Hepatic stellate cell (primary cell): ENCODE measurements at places on chromosomes 5 and 9.
A peak's percentile ranks its signal among the peaks of the same experiment; 100 is the strongest.

DNA sequence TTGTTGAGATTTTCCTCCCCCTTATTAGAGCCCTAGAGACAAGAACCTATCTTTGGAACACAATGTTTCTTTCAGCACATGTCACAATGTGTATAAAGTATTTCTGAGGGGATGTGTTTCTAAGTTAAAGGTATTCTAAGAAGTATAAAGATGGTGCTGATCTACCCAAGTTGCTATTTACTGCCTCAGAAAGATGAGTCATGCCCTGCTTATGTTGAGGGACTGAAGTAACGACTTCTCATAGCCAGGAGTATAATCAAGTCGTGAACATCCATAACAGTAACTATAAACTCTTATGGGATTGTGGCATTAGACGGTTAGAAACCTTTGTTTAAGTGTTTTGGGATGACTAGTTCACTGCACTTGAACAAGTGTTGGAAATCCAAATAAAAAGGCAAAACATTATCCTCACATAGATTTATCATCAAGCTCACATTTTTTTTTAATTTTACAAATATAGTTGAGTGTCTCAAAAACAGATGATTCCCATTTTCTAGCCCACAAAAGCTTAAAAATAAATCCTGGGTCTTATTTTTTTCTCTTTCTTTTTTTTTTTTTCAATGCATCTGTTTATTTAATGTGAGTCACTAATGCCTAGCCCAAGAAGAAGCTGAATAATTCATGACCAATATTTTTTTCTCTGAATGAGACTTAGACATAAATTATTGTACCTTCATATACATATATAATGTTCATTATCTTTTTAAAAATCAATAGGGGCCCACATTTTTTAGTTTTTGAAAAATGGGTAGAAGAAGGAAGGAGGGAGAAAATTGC, 12.2 kb upstream of the TMEM252 start:
- DNase-seq: no peak

GRCh38 chr5:149834246-149834855, 104.2 kb downstream of the PPARGC1B start:
- peak; percentile 92 for DNase-seq

DNA sequence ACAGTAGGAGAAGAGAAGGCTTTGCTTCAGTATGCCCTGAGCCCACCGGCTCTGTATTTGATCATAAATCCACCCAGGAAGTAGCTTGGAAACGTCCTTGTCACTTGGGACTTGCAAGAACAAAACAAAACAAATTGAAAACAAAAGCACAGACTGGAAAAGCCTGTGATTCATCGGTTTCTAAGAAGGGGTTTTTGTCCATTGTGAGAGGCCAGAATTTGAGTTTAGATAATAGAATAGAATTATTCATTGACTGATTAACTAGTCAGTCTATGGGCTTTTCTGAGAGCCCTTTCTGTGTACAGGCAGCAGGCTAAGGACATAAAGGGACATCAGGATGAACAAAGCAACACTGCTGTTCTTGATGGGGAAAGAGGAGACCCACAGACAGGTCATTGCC, 424.8 kb downstream of the IRX1 start:
- no peak for DNase-seq

- no peak for DNase-seq
Measured at GRCh38 chr5:2894316-2894715, 142.8 kb upstream of the IRX2 start.

- DNase-seq: no peak
Measured at GRCh38 chr5:125794922-125795321, 628.3 kb upstream of the GRAMD2B start.

DNA sequence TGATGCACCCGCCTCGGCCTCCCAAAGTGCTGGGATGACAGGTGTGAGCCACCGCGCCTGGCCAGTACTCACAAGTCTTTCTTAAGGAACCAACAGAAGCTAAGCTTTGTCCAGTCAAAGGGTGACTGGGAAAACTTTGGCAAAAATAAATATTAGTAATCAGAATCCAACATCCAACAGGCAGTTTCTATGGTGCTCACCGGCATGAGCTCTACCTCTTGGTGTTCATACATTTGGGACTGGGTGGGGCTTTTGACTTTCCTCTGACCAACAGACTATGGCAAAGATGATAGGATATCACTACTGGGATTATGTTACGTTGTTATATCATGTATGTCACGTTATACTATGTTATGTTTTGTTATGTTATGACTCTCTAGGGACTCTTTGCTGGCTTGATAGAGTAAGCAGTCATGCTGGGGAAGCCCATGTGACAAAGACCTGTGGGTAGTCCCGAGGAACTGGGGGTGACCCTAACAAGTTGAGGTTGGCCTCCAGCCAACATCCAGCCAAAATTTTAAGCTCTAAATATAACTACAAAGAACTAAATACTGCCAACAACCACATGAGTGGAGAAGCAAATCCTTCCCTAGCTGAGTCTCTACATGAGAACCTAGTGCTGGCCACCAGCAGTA, 6.0 kb downstream of the RASGEF1C start:
- DNase-seq: no peak

DNA sequence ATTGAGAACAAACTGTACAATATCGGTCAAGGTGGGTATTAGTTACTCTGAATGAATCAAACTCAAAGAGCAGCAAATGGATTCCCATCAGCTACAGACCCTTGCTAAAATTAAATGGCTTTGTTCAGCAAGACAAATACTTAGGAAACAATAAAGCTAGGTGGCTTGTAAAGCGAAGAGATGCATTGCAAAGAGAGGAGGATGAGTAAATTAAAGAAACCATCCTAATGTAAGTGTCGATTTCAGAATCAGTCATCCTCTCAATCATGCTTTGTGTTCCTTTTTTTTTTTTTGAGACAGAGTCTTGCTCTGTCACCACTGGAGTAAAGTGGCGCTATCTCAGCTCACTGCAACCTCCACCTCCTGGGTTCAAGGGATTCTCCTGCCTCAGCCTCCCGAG, 359.2 kb upstream of the ZNF462 start:
- DNase-seq: no peak

GRCh38 chr9:135103001-135103446, 15.6 kb downstream of the OLFM1 start:
- DNase-seq: no peak

GRCh38 chr9:17398350-17398749, 180.5 kb upstream of the SH3GL2 start:
- no peak for DNase-seq

- DNase-seq: no peak
Measured at GRCh38 chr9:121663591-121663990, 12.2 kb downstream of the DAB2IP start.

- DNase-seq: no peak
Measured at GRCh38 chr5:43895876-43896275, 292.9 kb downstream of the NNT start.

DNA sequence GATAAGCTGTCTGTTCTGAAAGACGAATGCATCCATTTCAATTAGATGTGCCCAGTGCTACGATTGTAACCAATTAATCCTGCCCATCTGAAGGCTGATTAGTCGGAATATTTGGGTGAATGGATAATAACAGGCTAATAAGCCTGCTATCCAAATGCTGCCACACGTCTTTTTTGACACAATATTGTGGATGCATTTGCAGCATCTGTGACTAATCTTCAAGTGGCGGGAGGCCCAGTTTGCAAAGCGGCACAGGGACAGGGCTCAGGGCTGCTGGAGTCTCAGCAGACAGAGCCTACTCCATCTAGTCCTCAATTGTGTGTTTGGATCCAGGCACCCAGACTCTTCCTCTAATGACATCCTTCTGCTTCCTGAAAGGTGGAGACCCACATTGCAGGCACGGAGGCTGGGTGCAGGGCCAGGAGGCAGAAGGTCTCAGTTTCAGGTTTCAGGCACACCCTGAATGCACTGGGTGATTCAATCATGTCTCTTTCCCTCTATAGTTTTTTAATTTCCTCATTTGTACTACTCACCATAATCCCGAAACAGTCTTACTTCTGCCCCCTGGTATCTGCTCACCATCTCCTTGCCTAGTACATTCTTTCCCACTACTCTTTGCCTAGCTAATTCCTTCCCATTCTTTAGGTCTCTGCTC, 169.6 kb downstream of the ASTN2 start:
- DNase-seq: no peak

DNA sequence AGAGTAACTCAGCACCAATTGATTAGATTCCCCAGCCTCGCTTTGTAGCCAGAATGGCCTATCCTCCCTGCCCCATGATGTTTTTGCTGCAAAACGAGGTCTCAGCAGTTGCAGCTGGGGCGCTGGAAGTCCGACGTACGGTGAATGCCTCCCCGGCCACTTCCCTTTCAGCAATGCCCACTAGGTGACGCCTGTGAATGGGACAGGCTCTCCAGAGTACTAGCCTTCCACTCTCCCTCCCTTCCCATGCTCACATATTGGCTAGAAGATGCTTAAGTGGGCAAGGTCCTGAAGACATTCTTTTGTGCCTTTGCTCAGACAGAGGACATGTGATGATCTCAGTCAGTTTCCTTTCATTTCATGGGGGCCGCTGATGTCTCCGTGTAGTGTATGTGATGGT, 50.8 kb downstream of the DMRT2 start:
- no peak for DNase-seq

- no peak for DNase-seq
Measured at GRCh38 chr5:127650649-127651048, 1.8 kb downstream of the CTXN3 start.

DNA sequence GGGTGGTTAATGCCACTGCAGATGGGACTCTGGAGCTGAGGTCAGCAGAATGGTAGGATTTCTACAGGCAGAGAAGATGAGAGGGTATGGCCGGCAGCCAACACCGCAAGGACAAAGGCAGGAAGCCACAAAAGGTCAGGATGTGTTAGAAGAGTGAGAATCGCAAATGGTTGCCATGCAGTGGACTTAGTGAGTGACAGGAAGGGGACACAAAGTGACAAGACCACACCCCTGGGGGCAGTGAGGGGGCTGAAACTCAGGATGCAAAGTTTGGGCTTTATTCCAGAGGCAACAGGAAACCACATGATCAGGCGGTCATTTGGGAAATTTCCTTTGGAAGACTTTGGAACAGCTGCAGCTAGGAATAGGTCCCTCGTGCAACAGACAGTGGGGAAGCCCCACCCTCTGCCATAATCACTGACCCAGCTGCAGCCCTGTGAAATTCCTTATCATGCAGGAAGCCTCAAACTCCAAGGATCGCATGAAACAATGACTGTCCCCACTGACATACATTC, 14.2 kb upstream of the CCDC180 start:
- peak; percentile 21 for DNase-seq

- no peak for DNase-seq
Measured at GRCh38 chr5:43245724-43246385, 53.8 kb downstream of the NIM1K start.

- DNase-seq: no peak
Measured at GRCh38 chr5:52334367-52334766, 453.3 kb upstream of the ITGA1 start.

- DNase-seq: no peak
Measured at GRCh38 chr9:84858364-84858763, 188.8 kb downstream of the NTRK2 start.

DNA sequence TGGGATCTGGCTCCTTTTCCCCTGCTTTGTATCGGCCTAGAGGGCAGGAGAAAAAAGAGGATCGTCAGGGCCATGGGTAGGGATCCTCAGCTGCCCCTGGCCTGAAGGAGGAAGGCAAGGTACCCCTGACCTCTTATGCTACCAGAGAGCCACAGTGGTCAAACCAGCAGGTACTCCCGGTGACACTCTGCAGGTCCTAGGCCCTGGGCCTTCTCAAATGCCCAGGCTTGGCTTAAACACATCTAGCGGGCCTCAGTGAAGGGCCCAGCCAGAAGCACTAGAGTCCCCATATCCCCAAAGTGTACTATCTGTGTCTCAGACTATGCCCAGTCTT, 3.5 kb downstream of the IRF1 start:
- DNase-seq: no peak

GRCh38 chr5:126716861-126717260, 60.1 kb upstream of the LMNB1 start:
- DNase-seq: no peak

DNA sequence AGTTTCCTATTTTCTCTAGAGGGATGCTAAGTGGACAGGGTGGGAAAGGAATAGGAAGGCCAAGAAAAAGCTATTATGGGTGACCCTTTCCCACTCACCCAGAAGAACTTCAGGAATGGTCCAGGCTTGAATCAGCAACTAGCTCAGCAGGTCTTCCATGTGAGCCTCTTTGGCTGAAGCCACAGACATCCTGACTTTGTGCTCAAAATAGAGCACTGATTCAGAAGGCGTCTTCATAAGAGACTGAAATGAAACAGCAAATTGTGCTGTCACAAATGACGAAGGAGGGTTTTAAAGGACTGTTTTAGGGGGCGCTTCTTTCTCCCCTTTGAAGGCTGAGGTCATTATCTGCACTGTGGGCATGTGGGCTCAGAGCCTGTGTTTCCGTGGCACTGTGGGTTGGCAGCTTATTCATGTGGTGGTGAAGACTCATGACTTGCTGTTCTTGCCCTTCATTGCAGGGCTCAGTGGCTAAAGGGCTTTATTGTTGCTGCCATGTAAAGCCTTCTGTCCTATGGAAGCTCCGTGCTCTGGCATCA, 65.8 kb upstream of the NFIL3 start:
- DNase-seq: peak; percentile 68

GRCh38 chr9:84492366-84493159, 152.0 kb upstream of the SLC28A3 start:
- no peak for DNase-seq

DNA sequence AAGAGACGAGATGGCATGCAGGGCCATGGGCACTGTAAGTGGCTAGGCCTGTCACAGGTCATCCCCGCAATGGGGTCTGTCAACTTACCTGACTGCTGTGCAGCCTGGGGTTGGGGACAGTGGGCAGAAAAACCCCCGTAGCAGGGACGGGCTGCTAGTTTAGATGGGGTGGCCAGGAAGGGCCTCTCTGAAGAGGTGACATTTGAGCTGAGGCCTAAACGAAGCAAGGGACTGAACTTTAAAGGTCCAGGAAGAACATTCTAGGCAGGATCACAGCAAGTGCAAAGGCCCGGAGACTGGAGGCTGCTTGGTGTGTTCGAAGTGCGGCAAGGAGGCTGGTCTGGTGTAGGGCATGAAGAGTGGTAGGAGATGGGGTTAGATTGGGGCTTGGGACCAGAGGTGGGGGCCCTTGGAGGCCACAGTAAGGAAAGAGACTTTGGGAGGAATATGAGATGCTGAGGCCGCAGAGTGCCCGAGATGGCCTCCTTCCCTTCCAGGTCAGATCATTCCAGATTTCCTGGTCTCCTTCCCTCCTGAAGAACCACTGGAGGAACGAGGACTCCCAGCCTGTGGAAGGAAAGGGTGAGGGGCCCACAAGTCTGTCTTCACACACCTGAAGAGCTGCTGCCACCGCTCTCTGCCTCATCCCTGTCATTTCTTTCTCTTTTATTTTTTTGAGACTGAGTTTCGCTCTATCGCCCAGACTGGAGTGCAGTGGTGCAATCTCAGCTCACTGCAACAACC, 37.9 kb upstream of the SH3PXD2B start:
- DNase-seq: no peak
